ENCODE measurements at places on chromosomes 16 and 17.

- DNase-seq, result no peak
Measured at GRCh38 chr16:19166500-19166899, 1.5 kb upstream of the SYT17 start.

DNA sequence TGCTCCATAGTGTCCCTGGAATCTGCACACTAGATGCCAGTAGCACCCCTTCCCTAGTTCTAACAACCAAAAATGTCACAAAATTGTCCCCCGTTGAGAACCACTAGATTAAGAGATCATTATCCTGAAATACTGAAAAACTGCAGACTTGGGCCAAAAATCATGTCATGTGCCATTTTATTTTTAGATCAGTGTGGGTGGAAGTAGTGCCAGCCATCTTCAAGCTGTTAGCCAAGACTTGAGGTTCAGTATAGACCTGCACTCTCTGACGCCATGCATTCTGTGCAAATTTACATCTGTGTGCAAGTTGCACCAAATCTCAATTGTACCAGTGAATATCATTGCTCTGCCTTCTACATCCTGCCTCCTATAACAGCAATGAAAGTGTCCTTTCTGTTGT is 31.5 kb upstream of the NOL11 start:
- DNase-seq, result no peak

DNA sequence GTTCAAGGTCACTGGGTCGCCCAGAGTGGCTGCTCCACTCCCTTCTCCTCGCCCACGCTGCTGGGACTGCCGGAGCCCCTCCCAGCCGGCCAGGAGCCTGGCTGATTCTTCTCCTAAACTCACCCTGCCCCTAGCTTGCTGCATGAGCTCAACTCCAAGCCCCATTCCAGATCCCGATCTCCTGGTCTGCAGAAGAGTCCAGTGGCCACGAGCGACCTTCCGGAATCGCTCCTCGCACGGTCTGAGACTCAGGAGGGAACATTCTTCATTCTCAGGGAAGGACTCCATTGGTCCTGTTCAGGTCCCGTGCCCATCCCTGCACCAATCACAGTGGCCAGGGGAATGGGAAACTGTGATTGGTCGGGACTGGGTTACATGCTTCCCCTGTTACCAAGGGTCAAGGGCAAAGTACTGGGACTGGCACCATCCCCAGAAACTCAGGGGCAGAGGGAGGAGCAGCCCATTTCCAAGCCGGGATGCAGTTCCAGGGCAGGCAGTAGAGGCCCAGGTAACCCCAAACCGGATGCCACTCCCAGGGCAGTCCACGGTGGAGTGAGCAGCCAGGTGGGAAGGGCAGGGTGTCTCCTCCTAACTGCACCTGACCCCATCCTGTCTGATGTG is 24.5 kb upstream of the CIBAR2 start:
- no peak for DNase-seq

DNA sequence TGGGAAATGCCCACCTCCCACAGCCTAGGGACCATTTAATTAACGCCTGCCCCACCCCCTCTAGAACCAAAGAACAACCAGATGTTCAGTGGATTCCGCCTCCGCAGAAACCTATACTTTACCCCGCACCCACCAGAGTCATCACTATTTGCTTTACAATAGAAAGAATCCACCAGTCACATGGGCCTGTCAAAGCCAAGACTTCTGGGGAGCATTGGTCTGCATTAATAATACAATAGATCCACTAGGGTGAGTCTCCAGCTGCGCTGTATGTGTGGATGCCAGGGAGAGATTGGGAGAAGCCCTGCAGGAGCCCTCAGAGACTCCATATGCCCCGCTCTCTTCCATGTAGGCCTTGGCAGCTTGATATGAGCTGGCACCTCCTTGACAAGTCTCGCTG is 31.3 kb downstream of the CLEC19A start:
- DNase-seq, result no peak

- DNase-seq, result no peak
Measured at GRCh38 chr16:3098459-3099394, at the start of gene ZSCAN10. Gene ZSCAN10, minus strand, starts transcription at chr16:3099294. Its CDS starts 6,357 bp downstream, at chr16:3092937.

DNA sequence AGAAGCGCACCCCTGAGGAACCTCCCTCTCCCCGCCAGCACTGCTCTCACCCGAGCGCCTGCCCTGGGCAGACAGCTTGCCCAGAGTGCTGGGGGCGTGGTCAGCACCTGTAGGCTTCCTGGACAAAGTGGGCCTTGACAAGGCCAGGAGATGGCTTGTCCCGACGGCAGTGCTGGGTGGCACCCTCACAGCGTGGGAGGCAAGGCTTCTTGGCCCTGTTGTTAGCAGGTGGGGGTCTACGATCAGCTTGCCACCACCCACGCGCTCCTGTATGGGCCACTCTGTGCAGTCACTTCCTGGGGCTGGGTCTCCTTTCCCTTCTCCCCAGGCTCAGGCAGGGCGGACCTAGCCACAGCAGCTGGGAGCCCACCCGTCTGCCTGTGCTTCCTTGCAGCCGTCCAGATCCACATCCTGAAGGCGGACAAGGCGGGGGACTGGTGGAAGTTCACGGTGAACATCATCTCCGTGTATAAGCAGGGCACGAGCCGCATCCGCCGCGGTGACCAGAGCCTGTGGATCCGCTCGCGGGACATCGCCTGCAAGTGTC is 218.0 kb downstream of the NTN1 start:
- DNase-seq, result no peak

- no peak for DNase-seq
Measured at GRCh38 chr17:57833179-57833939, 16.5 kb downstream of the MRPS23 start.

GRCh38 chr17:35257208-35257659 is 14.4 kb downstream of the SLFN5 start:
- no peak for DNase-seq

GRCh38 chr16:84207879-84208278 is 16.9 kb downstream of the ADAD2 start:
- no peak for DNase-seq

- no peak for DNase-seq
Measured at GRCh38 chr16:85864965-85865364, 34.0 kb upstream of the IRF8 start.

GRCh38 chr16:55257966-55258613 is 65.9 kb upstream of the IRX6 start:
- DNase-seq, result no peak

Data from globus pallidus (tissue), 1 donor.